ENCODE measurements at places on chromosomes 7 and 10. TPM values are rescaled to one million over a fixed set of nuclear protein-coding genes. Genes with fewer than 3 reads are reported as not detected.

Gene LRRC61
- total RNA-seq, result 8.4 TPM

Gene SPDYE3
- total RNA-seq, result not detected

Gene IDI2
- total RNA-seq, result not detected

Gene INA
- not detected for total RNA-seq

Gene ELFN1
- not detected for total RNA-seq

Gene CALHM3
- not detected for total RNA-seq

- no peaks in the 10 kb centered on the region for H3K4me1 ChIP-seq
- no peak overlapping the region for H3K4me3 ChIP-seq
Observed at GRCh38 chr7:1592299-1592871, 22.6 kb upstream of the PSMG3 start.

DNA sequence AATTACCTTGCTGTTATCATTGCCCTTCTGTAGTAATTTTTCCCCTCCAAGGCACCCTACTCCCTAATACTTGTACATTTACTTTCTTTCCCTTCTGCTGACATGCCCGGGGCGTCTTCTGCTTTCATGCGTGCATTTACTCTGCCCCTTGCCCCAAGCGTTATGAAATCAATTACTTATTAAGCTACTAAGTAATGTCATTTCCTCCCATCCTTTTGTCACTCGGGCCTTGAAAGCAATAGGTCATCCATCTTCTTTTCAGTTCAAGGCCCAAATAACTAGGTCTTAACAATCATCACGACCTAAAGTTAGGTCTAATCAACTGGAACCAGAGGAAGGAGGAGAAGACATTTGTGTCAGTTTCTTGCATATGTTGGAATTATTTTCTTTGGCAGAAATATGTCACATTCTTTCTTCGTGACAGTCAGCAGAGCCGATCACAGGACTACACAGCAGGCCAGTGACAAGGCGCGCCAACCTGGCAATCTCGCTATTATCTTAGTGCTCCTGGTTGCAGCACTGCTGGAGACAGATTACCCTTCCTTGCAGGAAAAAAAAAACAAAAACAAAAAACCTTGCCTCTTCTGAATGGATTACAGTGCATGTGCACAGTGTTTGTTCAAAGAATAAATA lies 179.2 kb downstream of the RELN start:
- no peak overlapping the region for H3K4me3 ChIP-seq
- peaks cover 39% of the 10 kb centered on the region for H3K27me3 ChIP-seq
- DNase-seq, result no peak
- no peaks in the 10 kb centered on the region for H3K36me3 ChIP-seq
- H3K27ac ChIP-seq, result no peak overlapping the region

GRCh38 chr10:86300931-86301830 lies 65.4 kb downstream of the GRID1 start:
- no peaks in the 10 kb centered on the region for H3K4me1 ChIP-seq
- H3K36me3 ChIP-seq, result no peaks in the 10 kb centered on the region
- DNase-seq, result no peak
- H3K27ac ChIP-seq, result no peak overlapping the region

DNA sequence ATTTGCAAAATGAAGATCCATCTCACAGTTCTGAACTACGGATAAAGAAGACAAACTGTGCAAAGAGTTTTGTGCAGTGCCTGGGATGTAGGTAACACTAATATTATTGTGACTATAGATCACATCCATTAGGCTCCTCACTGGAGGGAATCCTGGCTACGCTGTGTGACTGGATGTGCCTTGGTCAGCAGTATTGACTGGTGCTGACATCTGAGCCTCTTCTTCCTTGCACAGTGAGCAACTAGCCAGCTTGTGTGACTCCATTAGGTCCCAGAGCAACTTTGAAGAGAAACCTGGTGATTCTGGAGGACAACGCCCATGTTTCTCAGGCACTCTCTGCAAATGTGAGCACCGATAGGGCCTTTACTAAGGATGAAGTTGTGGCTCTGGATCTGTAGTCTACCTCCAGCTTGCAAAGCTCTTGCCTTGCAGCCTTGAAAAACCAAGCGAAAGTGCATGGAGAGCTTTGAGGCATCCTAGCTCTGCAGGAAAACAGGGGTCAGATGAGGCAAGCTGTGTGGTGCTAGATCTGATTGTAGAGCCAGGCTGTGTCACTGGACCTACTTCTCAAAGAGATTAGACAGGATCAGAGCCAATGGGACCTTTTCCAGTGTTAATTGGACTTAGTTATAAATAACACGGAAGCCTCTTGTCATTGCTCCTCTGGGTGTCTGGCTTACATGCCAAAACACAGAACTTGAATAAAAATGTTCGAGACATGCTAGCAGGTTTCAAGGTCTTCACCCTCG lies 303.6 kb upstream of the LYZL1 start:
- no peak for DNase-seq
- no peaks in the 10 kb centered on the region for H3K27me3 ChIP-seq
- peaks cover 43% of the 10 kb centered on the region for H3K4me1 ChIP-seq
- no peak overlapping the region for H3K27ac ChIP-seq
- H3K36me3 ChIP-seq, result no peaks in the 10 kb centered on the region

- no peak overlapping the region for H3K4me3 ChIP-seq
- peak overlapping the region; percentile 12 for H3K27ac ChIP-seq
- peak; percentile 38 for DNase-seq
- H3K36me3 ChIP-seq, result no peaks in the 10 kb centered on the region
- H3K4me1 ChIP-seq, result peaks cover 38% of the 10 kb centered on the region
- no peaks in the 10 kb centered on the region for H3K27me3 ChIP-seq
Observed at GRCh38 chr10:102633287-102633686, 11.0 kb upstream of the TRIM8 start.

DNA sequence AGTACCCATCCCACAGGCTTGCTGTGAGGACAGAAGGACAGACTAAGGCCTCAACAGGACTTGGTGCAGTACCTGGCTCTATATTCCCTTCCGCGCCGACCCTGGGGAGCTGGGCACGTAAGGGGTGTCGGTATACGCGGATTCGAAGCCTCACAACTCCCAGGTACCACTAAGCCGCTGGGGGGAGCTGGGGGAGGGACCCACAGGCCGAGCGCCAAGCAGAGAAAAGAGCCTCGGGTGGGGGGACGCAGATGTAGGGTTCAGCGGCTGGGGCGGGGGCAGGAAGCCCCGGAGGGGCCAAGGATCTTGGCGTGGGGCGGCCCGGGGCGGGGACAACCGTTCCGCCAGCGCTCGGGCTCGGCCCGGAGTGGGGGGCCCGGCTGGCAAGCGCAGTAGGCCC lies 126.4 kb upstream of the ZNF746 start:
- H3K27me3 ChIP-seq, result peaks cover 24% of the 10 kb centered on the region
- peak overlapping the region; percentile 94 for H3K4me3 ChIP-seq
- DNase-seq, result peak; percentile 36
- H3K36me3 ChIP-seq, result peaks cover 38% of the 10 kb centered on the region
- peak overlapping the region; percentile 78 for H3K27ac ChIP-seq
- peaks cover 21% of the 10 kb centered on the region for H3K4me1 ChIP-seq

- no peaks in the 10 kb centered on the region for H3K27me3 ChIP-seq
- peak; percentile 49 for DNase-seq
- no peak overlapping the region for H3K27ac ChIP-seq
- no peak overlapping the region for H3K4me3 ChIP-seq
- peaks cover 18% of the 10 kb centered on the region for H3K4me1 ChIP-seq
Observed at GRCh38 chr10:13775786-13776775, 189.3 kb downstream of the PRPF18 start.

GRCh38 chr7:152072421-152072820 lies 46.9 kb downstream of the GALNT11 start:
- H3K4me1 ChIP-seq, result peaks cover 29% of the 10 kb centered on the region
- H3K27ac ChIP-seq, result peak overlapping the region; percentile 85
- H3K27me3 ChIP-seq, result no peaks in the 10 kb centered on the region
- peaks cover 11% of the 10 kb centered on the region for H3K36me3 ChIP-seq

DNA sequence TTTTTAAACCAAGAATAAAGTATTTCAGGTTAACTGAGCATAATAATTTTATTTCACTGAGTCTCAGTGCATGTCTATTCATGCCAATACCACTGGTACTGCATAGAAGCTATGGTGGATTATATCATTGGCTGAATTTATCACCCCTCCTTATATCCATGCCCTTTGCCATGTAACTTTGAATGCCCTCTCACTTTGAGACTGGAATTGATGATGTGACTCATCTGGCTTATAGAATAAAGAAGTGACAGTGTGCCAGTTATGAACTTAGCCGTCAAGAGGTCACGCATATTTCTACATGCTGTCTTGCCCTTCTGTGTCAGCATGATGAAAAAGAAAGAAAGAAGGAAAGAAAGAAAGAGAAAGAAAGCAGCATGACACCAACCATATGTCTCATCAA lies 20.7 kb upstream of the ABLIM1 start:
- H3K27ac ChIP-seq, result no peak overlapping the region
- H3K36me3 ChIP-seq, result no peaks in the 10 kb centered on the region
- H3K4me3 ChIP-seq, result no peak overlapping the region

GRCh38 chr10:124604214-124605000 lies 139.8 kb downstream of the FAM53B start:
- H3K27ac ChIP-seq, result no peak overlapping the region
- no peak overlapping the region for H3K4me3 ChIP-seq
- peaks cover 6% of the 10 kb centered on the region for H3K27me3 ChIP-seq
- H3K4me1 ChIP-seq, result no peaks in the 10 kb centered on the region
